Substantia nigra (tissue), 51 donors: ENCODE measurements at places on chromosomes 12 and 14.

DNA sequence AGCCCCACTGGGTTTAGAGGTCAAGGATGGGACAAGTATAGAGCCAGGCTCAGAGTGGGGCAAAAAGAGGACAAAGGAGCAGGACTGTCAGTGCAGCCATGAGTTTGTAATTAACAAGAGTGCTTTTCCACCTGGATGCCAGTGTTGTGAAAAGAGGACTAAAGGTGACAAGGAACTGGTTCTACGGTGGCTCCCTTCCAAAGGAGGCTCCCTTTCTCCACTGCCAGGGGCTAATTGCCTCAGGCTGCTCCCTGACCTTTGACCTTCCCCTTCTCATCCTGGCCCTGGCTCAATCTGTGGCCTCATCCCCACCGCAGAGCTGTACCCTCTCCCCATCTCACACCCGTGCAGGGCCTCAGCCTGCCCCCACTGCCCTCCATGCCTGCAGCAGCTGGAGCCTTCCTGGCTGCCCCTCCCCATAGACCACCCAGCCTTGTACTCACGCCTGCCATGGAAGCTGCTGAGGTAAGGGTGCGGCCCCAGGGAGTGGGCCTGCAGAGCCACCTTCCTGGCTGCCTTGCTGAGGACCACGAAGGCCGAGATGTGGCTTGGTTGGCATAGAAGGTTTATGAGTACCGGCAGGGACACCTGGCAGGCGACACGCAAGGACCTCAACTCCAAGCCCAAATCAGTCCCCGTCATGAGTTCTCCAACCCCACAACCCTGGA lies 24.8 kb upstream of the FKBP4 start:
- no peak for DNase-seq

- no peak for DNase-seq
Measured at GRCh38 chr12:130482448-130482847, 144.8 kb downstream of the PIWIL1 start.

GRCh38 chr14:75833326-75834020 lies 148.3 kb downstream of the TGFB3 start:
- DNase-seq: no peak

DNA sequence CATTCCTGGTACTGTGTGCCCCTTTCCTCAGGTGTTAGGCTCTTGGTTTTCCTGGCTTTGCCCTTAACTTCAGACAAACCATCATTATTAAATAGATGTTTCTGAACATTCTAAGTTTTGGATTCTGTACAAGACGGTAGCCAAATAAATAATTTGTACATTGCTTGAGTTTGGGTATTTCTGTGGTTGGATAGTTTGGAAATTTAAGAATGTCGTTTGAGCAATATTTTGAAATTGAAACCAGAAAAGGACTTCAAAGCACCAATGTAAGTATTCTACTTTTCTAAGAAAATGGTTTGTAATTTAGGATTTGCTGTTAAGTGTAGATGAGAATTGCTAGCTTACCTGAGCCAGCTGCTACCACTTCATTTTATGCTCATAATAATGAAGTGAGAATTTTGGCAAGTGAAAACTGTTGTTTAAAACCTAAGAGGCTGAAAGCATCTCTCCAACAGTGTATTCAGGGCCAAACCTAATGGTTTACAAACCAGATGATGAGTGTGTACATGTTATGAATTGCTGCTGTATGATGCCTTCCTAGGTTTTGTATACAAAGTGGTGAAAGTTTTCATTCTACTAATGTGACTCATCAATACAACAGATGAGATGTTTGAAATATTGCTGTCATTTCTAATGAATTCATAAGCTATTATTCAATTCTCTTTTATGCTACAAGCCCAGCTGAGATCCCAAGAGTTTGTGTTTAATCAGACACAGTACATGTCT lies 181.5 kb upstream of the PRKD1 start:
- DNase-seq: no peak

DNA sequence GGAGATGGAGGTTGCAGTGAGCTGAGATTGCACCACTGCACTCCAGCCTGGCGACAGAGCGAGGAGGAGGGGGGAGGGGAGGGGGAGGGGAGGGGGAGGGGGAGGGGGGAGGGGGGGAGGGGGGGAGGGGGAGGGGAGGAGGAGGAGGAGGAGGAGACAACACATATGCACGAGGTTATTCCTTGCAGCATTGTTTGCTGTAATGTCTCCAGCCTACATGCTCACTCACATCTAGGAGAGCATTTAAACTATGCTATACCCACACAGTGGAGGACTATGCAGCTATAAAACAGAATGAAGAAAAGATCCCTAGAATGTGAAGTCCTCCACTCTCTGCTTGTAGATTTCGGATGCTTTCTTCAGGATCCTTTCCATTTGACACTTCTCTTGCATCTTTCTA lies 3.5 kb upstream of the HIGD1C start:
- DNase-seq: no peak

GRCh38 chr14:53048631-53049030 lies 97.8 kb upstream of the FERMT2 start:
- no peak for DNase-seq

DNA sequence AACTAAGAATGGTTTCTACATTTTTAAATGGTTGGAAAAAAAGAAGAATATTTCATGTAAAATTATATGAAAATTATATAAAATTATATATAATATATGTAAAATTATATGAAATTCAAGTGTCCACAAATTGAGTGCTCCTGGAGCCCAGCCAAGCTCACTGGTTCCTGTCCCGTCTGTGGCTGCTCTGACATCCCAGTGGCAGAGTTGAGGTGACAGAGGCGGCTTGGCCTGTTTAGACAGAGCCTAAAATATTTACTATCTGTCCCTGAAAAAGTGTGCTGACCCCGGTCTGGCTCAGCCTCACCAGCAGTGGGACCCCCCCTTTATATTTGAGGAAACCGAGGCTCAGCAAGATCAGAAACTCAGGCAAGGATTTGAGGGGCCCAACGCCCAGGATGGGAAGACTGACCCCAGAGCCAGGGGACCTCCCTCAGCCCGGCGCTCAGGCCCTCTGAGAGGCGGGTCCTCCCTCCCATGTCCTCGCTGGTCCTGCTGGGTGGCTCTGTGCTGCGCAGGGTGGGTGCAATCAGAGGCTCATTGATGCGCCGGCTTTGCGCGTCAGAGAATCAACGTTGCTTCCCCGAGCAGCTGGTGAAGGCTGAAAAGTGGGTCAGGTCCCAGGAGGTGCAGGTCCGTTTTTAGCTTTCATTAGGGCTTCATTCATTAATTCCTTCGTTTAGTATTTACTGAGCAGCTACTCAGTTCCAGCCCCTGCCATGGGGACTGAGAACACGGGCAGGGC lies 21.5 kb upstream of the BEGAIN start:
- no peak for DNase-seq

DNA sequence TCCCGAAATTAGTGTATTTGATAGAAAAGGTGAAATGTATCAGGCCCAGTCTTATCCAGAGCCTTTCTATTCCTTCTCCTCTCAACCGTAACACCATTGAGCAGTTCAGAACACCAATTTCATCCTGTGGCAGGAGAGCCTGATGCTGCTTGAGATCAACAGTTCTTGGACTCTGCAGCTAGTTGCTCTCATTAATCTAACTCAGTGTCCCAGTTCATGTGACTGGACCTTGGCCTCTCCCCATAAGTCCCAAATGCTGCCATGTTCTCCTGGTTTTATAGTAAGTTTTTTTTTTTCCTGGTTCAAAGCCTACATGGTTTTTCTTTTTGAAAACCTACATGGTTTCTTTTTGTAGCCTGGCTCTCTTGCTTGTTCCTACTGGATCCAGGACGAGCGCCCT lies 293.9 kb downstream of the ITPR2 start:
- DNase-seq: no peak

- DNase-seq: no peak
Measured at GRCh38 chr12:91127751-91128150, 16.5 kb upstream of the LUM start.

GRCh38 chr12:91056488-91056887 lies 1.3 kb downstream of the KERA start:
- no peak for DNase-seq

DNA sequence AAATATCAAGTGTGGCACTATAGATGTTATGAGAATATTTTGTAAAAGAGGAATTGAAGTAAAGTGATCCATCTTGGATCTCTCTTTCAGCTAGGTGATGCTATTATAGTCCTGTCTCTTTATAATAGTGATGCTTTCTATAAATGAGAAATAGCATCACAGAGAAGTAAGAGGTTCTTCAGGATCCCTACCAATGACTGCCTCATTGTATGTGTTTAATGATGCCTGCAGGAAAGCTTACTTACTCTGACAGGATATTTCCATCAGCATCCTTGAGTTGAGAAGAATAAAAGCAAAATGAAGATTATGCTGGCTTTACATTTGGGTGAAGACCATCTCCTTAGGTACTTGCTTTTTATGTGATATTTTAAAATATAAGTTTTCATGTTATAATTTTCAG lies 846.0 kb upstream of the LRFN5 start:
- DNase-seq: no peak

- no peak for DNase-seq
Measured at GRCh38 chr14:73576391-73576790, 7.4 kb downstream of the ACOT2 start.

- DNase-seq: no peak
Measured at GRCh38 chr12:62562846-62563245, 96.2 kb downstream of the MON2 start.

DNA sequence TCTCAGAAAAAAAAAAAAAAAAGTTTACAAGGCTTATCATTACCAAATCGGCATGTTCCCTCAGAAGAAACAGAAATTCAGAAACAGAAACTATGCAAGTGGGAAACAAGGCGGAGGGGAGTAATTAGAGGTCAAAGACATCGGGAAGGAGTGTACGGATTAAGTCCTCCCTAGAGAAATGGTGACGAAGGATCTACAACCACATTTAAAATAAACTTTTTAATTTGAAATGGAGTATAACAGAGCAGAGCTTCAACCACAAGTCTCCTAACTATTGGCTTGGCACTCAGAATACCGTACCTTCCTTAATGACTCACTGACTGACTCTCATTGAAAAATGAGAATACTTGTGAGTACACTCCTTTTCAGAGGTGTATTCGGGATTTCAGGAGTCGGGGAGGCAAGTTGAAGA lies 908 bp downstream of the ENTPD5 start:
- DNase-seq: no peak

GRCh38 chr12:1947081-1947480 lies 28.6 kb upstream of the CACNA2D4 start:
- DNase-seq: no peak

DNA sequence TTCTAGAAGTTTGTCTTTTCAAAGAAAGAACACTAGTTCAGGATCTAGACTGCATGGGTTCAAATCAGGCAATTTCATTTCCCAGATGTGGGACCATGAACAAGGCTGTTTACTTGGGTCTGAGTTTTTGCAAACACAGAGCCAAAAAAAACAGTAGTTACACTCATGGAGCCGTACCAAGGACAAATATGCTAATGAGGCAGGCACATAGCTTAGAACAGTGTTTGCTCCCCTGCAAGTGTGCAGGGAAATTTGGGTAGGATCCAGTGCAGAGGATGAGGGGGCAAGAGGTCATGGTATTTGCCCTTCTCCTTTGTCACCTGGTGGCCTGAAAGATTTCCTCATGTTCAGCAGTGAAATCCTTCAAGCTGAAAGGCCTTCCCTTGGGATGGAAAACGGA lies 860.4 kb downstream of the VRK1 start:
- DNase-seq: no peak

DNA sequence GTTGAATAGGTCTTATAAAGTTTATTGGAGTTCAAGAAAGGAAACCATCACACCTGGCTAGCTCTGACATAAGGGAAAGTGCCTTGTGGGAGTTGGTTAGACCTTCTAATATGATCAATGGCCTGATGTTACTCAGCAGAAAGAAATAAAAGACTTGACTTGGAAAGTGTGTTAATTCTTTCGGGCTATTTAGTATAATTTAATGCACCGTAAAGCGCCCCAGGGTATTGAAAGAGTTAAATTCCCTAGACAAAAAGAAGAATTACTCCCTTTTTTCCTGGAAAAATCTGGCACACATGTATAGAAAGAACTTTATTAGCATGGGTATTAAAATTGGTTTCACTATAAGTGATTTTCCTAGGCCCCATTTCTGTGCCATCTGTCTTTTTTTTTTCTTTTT lies 1125.7 kb upstream of the FLRT2 start:
- DNase-seq: no peak

GRCh38 chr12:57139796-57140649 lies 7.4 kb downstream of the LRP1-AS start:
- no peak for DNase-seq

DNA sequence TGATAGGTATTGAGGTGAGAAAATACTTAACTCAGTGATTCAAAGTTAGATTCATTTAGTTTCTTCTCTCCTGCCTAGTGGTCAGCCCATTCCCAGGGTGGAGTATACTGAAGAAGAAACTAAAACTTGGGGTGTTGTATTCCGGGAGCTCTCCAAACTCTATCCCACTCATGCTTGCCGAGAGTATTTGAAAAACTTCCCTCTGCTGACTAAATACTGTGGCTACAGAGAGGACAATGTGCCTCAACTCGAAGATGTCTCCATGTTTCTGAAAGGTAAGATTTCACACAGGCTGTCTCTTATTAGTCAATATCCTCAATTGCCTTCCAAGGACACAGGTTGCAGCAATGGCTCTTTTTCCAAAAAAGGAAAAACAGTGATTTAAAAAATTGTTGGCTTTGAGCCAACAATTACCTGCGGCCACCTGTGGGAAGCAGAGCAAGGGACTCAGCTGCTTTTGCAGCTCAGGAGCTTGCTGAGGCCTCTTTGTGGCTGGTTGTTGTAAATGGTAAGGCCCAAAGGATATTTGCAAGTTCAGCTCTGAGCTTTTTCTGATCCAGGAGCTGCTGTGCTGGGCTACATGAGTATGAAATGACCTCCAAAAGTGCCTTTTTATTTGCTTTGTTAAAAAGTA lies 33.9 kb downstream of the TPH2 start:
- no peak for DNase-seq

DNA sequence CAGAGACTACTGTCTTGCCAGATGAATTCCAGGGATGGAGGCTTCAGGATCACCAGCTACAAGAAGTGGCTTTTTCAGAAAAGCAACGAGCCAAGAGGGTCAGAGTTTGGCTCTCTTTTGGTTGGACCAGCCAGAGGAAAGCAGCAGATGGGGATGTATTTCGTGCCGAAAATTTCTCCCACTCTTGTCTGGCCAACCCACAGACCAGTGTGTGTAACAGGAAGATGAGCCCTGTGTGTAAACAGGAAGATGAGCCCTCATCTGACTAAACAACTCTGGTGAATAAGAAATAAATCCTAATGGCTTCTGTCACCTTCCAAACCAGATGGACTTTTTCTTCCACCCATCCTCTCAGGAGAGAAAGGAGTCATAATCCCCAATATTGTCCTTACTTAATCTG lies 13.1 kb downstream of the GPR68 start:
- no peak for DNase-seq

DNA sequence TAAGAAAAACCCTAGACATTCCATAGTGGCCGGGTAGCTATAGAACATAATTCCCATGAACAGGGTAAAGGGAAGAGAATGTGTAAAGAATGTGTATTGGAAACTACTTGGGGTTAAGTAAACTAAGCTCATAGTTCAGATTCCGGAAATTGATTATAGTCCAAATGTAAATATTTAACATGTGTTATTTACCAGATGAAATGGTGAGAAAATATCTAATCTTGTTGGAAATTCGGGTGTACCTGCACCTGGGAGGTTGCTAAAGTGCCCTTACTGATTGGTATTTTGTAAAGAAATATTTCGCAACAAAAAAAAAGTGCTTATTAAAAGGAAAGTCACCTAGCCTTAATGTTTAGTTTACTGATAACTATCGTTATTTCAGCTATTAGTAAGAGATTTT lies 14.4 kb downstream of the RASSF9 start:
- no peak for DNase-seq

GRCh38 chr14:23286902-23287479 lies 1.1 kb upstream of the HOMEZ start:
- no peak for DNase-seq
